NCI-H510A (cell line): ENCODE measurements at places on chromosomes 16 and 17.

DNA sequence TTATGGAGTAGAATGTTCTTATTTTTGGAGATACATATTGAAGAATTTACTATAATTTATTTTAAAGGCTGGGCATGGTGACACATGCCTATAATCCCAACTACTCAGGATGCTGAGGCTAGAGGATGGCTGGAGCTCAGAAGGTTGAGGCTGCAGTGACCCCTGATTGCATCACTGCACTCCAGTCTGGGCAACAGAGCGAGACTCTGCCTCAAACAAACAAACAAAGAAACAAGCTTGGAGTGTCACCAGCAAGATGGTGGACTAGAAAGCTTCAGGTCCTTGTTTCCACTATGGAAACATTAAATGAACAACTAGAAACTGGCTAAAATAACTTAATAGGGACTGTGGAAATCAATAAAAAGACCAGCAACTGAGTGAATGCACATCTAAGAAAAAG lies 17.9 kb upstream of the GPT2 start:
- no peak for DNase-seq

DNA sequence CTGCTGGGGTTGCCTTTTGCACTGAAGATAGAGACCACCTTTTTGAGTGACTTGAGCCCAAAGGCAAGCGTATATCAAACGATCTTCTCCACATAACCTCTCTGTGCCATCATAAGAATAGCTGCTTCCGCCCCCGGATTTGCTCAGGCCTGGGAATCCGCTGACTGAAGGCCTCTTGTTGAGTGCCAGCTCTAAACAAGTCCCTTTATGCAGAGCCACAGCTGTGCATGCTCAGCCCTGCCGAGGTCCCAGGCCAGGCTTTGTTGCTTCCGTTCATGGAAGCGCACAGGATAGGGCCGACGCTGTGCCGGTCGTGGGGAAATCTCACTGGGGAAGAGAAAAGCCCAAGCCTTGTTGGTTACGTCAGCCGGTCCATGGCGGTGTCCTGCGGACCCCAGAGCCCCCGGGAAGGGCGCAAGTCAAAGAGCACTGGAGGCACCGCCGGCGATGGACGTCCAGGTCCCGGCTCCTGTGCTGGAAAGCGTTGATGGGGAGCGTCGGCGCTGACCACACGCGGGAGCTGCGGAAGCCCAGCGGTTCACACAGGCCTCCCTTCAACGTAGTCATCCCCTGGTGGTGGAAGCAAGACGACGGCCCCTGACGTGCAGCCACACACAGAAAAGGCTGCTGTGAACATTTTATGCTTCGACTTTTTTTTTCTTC lies 23.5 kb upstream of the RPL13 start:
- no peak for DNase-seq

DNA sequence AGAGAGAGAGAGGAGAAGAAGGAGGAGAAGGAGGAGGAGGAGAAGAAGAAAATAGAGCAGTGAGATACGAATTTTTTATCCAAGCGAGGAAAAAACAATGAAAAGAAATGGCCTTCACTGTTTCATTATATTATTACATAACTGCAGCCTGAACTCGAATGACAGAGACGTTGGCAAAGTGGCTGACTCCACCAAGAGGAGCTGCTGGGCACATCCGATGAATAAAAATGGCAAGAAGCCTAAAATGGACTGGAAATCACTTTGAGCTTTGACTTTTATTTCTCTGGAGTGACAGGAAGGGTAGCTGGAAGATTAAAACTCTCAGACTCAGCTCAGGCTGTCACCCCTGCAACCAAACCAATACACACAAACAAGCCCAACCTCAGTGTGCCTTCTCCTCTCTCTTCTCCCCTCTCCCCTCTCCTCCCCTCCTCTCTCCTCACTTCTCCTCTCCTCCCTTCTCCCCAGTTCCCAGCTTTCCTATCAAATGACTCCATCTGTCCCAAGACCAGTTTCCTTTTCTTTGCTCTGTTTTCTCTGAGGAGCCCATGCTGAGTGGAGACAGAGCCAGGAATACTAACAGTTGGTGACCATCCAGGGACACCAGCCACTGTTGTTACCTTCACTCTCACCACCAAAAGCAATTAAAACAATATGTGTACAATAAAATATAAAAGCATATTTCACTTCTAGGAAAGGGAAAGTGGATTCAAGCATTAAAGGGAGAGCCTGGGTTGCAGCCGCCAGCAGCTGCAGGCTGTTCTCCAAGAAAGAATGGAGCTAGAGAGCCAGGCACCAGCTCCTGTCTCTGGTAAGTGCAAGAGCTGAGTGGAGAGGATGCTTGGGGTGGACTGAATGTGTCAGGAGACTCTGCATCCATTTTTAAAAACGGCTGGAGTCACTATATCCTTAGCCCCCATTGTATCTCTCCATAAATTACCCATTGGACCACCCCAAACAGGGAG lies 51.2 kb downstream of the SOX9 start:
- DNase-seq: no peak

DNA sequence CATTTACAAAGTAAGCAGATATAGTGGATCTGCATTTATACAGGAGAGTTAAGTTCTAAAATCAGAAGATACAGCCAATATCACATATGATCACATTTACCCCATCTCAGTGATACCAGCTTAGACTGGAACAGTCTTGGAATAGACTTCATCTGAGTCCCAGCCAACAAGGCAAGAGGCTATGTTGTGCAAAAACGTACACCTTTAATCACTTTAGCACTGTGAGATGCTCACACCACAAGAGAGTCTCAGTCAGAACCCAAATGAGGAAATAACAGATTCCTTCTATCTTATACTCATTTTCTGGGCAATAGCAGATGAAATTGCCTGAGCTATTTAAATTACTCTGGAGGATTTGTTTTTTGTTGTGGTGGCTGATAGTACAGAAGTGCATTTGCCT lies 145.6 kb downstream of the ANKFN1 start:
- no peak for DNase-seq

DNA sequence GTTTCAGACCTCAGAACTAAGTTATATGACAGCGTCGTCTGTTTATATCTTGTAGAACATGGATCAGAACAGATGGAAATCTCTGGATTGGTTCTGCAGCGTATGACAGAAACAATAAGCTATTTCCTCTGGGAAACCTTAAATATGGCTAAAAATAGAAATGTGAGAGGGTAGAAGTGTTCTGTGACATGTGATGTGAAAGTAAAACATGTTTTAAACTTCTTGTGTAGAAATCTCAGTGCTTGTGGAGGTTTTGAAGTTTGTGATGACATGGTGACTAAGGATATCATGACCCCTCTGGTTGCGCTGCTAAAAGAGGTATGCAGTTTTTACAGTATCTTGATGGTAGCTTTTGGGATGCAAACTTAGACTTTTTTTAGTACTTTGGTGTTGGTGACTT lies 2.8 kb downstream of the HEATR3 start:
- no peak for DNase-seq

DNA sequence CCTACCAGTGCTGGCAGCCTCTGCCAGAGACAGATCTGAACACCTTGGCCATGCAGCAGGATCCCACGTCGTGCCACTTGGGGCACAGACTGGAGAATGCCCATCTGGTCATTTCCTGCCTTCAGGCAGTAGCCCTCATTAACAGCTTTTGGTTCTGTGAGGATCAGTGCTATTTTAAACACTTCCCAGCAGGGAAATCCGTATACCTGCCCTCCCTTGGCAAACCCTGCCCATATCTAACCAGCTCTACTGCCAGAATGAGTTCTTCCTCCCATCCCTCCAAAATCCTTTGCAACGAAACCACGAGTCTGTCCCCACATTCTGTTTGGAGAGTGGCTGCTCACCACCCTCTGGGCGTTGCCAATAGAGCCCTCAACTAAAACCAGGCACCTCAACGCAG lies 245.7 kb downstream of the ENGASE start:
- no peak for DNase-seq

DNA sequence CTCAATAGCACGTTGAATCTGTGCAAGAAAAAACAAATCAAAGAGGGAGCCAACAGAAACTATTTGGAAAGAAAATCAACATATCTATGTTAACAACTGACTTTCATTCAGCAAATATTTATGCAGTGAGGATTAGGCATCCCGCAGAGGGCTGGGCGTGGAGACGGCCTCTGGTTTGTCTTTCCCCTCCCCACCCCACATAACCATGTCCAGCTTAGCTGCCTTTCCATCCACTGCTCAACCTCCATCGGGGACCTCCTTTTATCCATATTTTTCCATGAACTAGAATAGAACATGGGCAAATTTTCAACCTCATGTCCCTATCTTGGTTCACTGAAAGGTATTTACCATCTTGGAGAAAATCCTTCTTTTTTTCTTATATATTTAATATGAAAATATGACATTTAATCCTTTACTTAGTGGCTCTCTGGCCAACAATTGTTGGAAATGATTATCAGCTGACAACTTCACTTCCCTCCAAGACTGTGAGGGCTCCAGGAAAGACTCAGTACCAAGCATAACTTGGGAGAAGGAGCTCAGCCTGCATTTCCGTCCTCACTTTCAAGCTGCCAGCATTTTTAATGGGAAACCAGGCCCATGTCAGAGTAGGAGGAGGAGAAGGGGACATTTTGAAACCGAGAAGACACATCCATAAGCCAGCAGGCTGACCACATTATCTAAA lies 462.6 kb upstream of the MAF start:
- no peak for DNase-seq
